Hematopoietic multipotent progenitor cell (in vitro differentiated cells): ENCODE measurements at places on chromosomes 11 and 22. TPM values are rescaled to one million over a fixed set of nuclear protein-coding genes. Genes with fewer than 3 reads are reported as not detected.

DNA sequence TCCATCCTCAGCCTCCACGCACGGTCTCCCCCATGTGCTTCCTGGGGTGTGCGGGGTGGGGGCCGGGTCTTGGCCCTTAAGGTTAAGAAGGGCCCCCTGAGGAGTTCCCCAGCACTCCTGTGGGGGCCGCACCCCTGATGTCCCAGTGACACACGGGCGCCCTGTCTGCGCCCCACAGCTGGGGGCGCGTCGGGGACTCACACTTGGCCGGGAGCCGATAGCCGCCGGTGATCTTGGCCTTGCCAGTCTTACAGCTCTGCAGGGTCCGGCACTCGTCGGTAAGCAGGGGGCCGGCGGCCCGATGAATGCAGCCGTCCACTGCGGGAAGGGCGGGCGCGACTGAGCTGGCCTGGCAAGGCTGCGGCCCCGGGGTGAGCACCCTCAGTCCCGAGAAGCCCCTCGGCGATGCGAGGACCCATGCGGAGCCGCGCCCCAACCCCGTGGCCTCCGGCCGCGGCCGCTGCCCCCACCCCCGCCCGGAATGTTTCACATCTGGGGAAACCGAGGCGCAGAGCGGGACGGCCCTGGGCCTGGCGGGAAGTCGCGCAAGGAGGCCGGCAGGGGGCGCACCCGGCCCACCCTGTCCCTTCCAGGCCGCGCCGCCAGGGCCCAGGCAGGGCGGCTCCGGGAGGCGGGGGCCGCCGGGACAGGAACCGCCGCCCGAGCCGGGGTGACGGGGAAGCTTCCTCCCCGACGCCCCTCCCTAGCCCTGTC, 13.9 kb downstream of the OTUB1 start:
- peak; percentile 79 for DNase-seq

GRCh38 chr22:49393526-49393925, 434.1 kb downstream of the BRD1 start:
- DNase-seq, result no peak

DNA sequence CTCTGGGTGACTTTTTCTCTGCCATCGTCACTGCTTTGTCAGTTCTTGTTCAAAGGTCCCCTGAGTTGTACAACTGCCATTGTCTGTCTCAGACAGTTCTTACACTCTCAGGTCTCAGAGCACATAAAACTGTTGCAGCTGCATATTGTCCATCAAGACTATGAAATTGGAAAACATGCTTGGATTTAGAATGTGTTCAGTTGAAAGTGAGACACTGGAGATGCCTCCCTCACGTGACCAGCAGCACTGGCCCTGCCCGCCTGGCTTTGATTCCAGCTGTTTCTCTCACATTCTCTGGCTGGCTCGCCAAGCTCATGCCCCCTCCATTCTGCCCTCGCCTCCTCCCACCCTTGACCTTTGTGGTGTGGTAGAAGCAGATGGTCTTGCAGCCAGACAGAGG, 244.2 kb downstream of the NTM start:
- no peak for DNase-seq

- DNase-seq, result peak; percentile 18
Measured at GRCh38 chr11:75475767-75476650, 43.0 kb upstream of the KLHL35 start.

PLET1 gene
- total RNA-seq, result not detected

LMO2 gene
- total RNA-seq, result 148 TPM

SCUBE1 gene
- 1.3 TPM for total RNA-seq
